T1000 (cell line): ENCODE measurements at places on chromosomes 5 and 9.

DNA sequence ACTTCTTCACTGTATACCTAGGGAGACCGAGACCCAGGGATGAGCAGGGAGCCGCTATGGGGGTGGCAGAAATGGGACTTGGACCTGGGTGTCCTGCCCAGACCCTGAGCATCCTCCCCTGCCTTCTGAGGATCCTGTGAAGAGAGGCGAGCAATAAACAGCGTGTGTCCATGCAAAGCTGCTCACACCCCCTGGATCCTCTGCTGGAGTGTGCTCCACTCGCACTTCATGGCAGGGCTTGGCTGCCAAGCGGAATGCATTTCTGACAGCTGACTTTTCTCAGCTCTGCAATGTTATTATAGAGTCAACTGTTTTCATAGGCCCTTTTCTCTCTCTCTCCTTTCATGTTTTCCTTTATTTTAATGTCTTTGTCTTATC lies 31.0 kb upstream of the ALDH1B1 start:
- no peak for DNase-seq

GRCh38 chr9:123561046-123561445 lies 205.0 kb downstream of the CRB2 start:
- DNase-seq, result no peak

DNA sequence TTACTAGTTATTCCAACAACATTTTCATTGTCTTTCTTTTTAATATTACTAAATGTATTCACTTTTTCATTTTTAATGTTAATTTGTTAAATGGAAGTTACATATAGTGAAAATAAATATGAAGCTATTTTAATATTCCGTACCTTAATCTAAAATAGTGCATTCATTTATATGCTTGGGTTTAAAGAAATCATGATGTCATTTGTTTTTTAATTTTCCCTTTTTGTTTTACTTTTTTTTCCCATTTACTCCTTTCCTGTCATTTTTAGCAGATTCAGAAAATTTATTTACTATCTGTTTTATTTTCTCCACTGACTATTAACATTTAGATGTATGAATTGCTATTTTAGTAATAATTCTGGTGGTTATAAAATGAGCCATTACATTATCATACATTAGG lies 183.0 kb upstream of the CDH9 start:
- DNase-seq, result no peak

GRCh38 chr5:175466700-175467318 lies 11.6 kb upstream of the SFXN1 start:
- no peak for DNase-seq

- DNase-seq, result no peak
Measured at GRCh38 chr9:136275655-136276429, 28.1 kb downstream of the CCDC187 start.

DNA sequence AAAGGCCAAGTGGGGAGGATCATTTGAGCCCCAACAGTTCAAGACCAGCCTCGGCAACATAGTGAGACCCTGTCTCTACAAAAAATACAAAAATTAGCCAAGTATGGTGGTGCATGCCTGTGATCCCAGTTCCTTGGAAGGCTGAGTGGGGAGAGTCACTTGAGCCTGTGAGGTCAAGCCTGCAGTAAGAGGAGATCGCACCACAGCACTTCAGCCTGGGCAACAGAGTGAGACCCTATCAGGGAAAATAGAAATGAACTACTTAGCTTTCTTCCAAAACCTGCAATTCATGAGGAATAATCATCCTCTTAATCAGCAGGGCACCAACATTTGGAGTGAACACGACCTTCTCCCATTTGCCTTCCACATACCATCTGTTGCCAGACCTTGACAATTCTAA lies 96.1 kb downstream of the OR2K2 start:
- no peak for DNase-seq

DNA sequence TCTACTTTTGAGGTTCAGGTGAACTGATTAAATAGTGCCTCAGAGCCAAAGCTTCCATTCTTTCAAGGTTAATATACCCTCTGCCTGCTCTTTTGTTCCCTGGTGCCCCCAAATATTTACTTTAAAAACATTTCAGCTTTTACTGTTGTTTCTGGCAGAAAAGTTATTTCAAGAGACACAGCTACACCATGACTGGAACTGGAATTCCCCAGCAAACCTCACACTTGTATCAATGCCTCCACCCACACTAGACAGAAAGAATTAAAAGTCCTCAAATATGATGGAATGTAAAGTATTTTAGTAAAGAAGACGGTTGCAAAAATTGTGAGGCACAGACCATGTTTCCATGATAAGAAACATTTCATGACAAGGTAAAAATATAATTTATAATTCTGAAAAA lies 720.2 kb upstream of the TYRP1 start:
- DNase-seq, result no peak

GRCh38 chr5:55916986-55917385 lies 65.8 kb downstream of the IL31RA start:
- no peak for DNase-seq

DNA sequence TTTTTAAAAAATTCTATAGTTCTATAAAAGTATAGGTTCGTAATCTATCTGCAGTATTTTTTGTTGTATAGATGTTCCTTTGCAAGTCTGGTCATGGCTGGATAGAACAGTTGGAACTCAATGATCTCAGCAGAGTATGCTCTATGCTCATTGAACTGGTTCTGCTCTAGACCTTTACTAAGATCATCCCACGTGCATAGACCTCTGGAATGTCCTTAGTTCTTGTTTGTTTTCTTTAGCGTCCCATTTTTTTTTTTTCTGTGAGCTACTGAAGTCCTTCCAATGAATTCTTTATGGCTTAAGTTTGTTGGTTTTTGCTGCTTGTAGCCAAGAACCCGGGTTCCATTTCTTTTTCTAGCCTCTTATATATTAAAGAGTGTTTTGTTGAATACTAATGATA lies 3.5 kb downstream of the TMEM38B start:
- no peak for DNase-seq

- DNase-seq, result no peak
Measured at GRCh38 chr9:14811844-14812243, 89.3 kb upstream of the CER1 start.

GRCh38 chr5:178325679-178326373 lies 93.2 kb upstream of the PHYKPL start:
- DNase-seq, result no peak

- no peak for DNase-seq
Measured at GRCh38 chr9:121835587-121836365, 184.3 kb downstream of the DAB2IP start.

DNA sequence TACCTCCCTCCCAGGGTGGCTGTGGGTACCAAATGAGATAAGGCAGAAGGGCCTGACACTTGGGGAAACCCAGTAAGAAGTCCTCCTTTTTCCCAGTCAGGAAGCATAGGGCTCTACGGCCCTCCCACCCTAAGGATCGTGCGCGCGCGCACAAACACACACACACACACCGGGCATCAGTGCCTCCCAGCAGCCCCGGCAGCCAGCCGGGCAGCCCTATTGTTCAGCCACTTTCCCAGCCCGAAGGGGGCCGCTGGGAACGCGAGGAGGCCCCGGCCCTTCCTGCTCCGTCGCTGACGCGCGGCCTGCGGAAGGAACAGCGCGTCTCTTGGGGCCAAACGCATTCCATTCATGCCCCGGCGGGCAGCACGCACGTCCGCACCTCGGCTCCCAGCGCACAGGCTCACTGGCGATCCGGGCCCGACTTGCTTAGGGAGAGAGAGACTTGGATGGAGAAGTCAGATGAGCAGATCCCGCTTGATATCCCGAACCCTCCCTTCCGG lies 22.6 kb downstream of the DUSP1 start:
- no peak for DNase-seq

DNA sequence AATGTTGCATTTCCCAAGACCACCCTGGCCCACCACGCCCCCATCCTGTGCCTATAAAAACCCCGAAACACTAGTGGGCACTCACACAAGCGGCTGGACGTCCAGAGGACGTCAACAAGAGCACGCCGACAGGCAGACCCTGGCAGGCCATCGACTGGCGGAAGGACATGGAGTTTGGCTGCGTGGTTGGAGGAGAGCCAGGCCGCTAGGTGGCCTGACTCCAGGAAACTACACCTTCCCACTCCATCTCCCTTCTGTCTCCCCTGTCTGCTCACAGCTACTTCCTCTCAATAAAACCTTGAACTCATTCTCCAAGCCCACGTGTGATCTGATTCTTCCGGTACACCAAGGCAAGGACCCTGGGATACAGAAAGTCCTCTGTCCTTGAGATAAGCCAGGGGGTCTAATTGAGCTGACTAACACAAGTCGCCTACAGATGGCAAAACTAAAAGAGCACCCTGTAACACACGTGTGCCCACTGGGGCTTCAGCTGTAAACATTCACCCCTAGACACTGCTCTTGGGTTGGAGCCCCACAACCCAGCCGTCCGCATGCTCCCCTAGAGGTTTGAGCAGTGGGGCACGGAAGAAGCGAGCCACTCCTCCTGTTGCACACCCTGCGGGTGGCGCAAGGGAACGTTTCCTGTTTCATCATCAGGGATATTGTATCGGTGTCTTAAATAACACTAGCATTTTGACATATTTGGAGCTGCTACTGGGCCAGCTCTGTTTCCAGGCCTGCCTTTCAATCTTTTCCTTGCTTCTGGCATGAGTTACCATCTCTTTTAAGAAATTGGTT lies 54.5 kb upstream of the TAF11L2 start:
- no peak for DNase-seq

DNA sequence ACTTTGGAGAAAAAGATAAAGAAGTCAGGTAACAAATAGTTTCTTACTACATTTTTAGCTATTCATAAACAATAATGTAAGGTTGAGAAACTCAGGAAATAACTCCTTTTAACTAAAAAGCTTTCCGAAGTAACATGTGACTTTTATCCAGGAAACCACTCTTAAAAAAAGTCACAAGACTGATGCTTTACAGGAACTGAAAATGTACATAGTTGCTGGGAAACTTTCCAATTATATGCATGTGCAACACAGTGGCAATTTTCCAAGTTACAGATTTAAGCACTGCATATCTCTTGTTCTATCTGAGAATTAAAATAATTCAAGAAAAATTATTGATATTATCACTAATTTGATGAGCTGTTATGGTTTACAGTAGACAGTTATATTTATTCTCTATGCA lies 105.2 kb downstream of the CDH10 start:
- no peak for DNase-seq

DNA sequence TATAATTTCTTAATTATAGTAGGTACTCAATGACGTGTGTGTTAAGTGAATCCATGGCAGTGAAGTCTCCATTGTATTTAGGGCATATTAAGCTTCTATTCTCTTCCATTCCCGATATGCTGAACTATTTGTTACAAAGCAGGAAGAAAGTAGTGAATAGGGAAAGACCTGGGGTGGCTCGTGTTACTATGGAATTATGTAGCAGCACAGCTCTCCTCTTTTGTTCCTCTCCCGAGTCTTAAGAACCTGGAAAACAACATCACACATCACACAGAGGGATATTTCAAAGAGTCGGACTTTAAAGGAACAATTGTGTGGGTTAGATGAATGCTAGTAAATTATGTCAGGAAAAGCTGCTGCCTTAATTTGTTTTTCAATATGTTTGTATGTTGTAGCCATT lies 131.8 kb downstream of the PCSK5 start:
- DNase-seq, result no peak

DNA sequence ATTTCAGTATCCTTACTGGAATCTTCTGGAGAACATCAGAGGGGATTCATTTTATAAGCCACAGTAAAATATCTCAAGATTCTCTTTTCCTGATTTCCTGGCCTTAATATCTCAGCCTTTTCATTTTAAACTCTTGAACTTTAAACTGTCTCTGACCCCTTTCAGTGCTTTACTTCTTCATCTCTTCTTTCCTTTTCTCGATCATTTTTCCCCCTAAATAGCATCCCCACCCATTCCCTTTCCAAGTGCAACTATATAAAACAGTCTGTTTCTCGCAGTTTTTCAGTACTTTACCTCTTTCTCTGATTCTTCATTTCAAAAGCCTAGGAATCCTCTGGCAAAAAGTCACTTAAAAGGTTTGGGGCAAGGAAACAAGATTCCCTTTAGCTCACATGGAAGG lies 80.5 kb downstream of the PALM2AKAP2 start:
- no peak for DNase-seq

DNA sequence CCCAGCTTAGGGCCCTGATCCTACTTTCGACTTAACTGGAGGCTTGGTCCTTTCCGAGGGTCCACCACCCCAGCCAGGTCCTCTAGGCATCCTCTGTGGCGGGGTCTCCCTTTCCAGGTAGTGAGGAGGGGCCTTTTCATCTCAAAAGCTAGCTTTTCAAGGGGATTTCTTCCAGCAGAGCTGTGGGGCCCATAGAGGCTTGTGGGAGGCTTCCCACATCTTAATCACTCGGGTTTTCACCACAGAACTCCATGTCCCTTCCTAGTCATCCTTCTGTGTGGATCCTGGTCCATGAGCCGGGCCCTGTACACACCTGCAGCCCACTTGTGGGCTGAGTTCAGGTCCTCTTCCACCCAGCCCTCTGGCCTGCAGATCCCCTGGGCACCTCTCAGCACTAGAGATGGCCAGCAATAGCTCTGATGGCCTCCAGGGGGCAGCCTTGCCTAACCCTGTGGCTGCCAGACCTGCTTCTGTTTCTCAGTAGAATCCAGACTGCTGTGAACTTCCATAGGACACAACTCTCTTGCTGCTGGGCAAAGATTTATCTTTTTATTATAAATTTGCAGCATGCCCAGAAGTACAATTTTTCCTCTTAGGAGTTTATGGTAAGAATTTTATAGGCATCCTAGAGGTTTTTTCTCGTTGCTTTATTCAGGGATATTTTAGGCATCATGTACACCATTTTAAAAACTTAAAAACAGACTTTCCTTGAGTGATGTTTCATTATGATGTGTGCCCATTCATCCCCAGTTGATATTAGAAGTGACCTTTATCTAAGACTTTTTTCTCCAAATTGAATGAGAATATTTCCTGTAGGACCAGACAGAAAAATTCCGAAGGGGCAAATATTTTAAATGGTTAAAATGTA lies 208.9 kb downstream of the TRIO start:
- no peak for DNase-seq

DNA sequence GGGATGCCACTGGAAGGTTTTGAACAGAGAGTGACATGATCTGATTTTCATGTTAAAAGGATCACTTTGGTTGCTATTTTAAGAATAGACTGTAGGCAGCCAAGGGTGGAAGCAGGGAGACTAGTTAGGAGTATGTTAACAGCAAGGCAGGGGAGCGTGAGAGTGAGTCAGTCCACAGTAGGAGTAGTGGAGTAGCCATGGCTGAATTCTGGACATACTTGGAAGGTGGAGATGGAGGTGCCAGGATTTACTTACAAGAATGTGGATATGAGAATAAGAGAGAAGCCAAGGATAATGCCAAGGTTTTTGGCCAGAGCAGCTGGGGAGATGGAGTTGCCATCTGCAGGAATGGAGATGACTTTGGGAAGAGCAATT lies 118.8 kb downstream of the GALNT10 start:
- no peak for DNase-seq

DNA sequence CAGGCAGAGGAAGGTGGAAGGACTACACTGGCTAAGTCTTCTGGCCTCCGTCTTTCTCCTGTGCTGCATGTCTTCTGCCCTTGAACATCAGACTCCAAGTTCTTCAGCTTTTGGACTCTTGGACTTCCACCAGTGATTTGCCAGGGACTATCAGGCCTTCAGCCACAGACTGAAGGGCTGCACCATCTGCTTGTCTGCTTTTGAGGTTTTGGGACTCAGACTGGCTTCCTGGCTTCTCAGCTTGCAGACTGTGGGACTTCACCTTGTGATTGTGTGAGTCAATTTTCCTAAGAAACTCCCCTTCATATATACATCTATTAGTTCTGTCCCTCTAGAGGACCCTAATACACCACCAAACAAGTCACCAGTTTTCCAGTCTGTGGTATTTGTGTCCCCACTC lies 9.7 kb upstream of the ANKDD1B start:
- no peak for DNase-seq
